Activated CD4-positive, CD25-positive, alpha-beta regulatory T cell treated with anti-CD3 and anti-CD28 coated beads, Interleukin-2, amount 50 U/mL, for 16 hours (primary cell): ENCODE measurements at places on chromosomes 5 and 9.

DNA sequence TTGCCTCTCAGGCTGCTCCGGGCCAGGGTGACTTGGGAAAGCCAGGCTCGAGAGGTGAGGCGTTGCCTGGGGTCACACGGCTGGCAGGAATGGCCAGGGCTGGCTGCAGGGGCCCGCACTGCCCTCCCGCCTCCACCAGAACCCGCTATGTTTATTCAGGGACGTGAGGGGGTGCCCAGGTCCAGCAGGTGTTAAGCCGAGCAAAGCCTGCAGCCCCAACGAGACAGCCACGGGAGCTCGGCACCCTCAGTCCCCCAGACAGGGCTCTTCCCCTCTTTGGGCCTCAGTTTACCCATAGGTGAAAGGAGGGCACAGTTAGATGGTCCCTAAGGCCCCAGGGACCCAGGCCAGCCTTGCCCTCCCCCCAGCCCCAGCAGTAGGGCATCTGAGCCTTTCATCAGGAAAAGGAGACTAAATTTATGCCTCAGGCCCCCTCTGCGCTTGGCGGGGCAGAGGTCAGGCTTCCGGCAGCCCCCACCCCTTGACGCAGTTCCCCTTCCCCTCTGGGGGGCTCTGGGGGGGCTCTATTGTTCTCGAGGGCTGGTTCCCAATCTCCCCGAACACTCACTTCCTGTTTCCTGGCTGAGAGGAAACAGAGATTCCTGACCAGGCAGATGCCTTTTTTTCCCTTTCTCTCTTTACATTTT lies 7.1 kb upstream of the EGFL7 start:
- DNase-seq: no peak

- no peak for DNase-seq
These were observed 673.9 kb upstream of the KLF4 start for GRCh38 chr9:108163321-108164005.

- DNase-seq: no peak
These were observed 120.6 kb downstream of the PRDM9 start for GRCh38 chr5:23627976-23628375.

DNA sequence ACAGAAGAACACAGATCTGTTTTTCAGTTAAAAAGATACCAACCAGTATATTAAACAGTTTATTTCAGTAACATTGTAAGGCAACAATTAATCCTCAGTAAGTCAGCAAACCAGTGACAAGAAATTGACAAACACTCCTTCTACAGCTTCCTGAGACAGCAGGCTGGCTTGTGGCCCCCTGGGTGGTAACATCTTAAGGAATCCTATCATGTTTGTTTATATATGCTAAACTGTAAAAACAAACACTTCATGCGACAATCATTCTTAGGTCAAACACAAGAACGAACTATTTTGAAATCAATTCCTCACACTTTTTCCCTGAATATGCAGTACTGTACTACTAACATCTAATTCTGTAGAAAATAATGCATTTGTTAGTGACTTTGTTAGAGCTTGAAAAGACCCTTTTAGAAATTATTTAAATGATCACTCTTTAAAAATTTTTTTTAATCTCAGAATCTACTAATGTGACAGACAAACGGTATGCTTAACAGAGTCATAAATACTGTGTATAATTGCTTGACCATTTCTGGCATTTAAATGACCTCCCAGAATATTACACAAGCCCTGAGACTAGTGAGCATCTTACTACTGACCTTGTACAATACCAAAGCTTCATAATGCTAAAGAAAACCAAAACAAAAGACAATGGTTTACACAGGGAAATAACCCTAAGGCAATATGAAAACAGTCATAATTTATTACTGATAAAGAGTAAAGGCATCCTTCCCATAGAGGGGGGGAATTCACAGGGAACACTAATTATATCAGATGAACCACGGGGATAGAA lies 48.2 kb downstream of the ERMP1 start:
- DNase-seq: no peak

GRCh38 chr5:24854350-24854749 lies 209.6 kb upstream of the CDH10 start:
- DNase-seq: no peak

DNA sequence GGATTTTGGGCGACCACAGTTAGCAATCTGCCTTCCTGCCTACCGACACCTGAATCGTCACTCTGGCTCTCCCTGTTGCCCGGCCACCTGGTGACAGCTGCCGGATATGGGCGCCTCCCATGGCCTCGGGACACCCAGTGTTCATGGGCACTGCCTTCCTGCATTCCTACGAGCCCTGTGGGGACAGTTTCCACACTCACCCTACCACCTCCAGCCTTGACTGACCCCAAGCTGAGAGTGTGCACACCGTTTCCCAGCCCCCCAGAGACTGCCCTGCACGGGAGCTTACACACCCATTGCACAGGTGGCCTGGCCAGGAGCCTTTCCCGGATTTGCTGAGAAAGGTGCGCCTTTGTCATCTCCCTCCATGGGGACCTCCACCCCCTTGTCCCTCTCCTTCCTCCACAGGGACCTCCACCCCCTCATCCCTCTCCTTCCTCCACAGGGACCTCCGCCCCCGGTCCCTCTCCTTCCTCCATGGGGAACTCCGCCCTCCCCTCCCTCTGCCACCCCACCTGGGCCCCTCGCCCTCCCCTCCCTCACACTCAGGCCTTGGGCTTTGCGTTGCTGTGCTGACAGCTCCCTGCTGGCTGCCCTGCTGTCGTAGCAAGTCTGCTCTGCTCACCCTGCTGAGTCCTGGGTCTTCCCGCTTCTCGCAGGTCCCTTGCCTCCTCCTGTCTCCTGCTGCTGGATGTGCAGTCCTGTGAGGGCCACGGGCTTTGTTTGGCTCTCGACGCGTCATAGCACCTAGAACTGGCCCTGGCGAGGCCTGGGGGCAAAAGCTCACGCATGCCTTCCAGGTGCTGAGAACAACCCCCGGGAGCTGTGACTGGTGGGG lies 48.4 kb downstream of the MRPL36 start:
- DNase-seq: no peak

DNA sequence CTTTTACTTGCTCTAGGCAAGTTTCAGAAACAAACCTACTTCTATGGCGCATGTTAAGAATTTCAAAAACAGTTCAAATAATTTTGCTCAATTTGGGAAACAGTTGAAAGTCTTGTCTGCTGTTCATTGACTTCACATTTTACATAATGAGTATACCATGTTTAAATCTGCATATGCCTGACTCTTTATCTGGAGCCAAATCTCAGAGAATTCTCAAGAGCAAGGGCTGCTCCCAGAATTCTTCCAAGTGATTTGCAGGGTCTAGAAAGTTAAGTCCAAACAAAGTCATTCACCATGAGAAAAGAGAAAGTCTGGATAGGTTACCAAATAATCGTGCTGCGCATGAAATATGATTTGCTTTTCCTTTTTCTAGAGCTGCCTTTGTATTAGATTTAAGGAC lies 160.2 kb downstream of the CHSY3 start:
- no peak for DNase-seq

- DNase-seq: no peak
These were observed 24.4 kb upstream of the SYNPO start for GRCh38 chr5:150616024-150616470.

- no peak for DNase-seq
These were observed 240.8 kb downstream of the MCTP1 start for GRCh38 chr5:95044096-95044495.

GRCh38 chr9:84823421-84824271 lies 154.1 kb downstream of the NTRK2 start:
- DNase-seq: no peak

- no peak for DNase-seq
These were observed 31.7 kb upstream of the BASP1 start for GRCh38 chr5:17185773-17186172.

DNA sequence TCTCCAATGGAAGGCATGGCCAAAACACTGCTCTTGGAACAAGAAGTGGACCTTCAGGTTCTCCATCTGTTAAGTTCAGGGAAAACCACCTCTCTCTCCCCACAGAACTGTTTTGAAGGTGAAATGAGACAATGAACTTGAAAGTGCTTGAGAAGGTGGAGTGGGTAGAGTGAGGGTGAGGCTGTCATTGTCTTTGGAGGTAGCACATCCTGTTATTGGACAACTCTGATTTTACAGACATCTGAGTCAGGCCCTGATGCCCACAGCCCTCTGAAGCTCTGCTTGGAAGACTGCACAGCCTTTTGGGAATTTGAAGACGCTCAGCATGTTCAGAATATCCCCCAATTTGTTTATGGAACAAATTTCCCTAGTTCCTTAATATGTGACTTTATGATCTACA lies 27.6 kb upstream of the TEX48 start:
- no peak for DNase-seq

GRCh38 chr5:172294831-172295230 lies 11.3 kb upstream of the UBTD2 start:
- DNase-seq: no peak

- no peak for DNase-seq
These were observed 9.3 kb downstream of the HMGXB3 start for GRCh38 chr5:150009671-150010387.

DNA sequence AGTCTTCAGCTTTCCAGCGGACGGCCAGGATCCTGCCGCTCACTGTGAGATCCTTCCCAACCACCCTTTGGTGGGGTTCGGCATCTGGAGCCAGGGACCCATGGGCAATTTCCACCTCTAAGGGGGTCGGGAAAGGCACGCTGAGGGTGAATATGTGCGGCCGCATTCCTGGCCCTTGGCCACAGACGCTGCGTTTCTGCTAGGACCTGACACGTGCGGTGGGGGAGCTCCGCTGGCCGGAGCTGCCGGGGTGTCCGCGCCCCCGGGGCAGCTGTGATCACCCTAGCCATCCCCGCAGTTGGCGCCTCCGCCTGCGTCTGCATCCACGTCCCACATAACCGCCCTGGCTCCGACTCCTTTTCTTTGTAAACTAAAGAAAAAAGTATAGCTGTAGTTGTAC lies 5.3 kb upstream of the DNAJA1 start:
- DNase-seq: no peak

DNA sequence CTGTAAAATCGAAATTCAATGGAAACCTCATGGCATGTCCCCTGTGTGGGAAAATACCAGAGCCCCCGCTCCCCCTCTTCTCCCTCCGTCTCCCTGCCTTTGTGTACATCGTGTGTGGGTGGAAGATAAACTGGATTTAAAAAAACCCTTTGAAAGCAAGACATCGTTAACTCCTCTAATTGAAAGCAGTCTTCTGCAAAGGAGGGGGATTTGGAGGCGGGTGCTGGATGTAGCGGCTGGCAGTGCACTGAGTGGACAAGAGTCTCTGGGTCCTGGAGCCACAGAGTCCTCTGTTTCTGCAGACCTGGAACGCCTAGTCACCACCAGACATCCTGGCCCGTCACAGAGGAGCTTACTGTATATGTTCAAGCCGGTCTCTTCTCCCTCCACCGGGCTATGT lies 169.4 kb downstream of the PAPPA start:
- no peak for DNase-seq

DNA sequence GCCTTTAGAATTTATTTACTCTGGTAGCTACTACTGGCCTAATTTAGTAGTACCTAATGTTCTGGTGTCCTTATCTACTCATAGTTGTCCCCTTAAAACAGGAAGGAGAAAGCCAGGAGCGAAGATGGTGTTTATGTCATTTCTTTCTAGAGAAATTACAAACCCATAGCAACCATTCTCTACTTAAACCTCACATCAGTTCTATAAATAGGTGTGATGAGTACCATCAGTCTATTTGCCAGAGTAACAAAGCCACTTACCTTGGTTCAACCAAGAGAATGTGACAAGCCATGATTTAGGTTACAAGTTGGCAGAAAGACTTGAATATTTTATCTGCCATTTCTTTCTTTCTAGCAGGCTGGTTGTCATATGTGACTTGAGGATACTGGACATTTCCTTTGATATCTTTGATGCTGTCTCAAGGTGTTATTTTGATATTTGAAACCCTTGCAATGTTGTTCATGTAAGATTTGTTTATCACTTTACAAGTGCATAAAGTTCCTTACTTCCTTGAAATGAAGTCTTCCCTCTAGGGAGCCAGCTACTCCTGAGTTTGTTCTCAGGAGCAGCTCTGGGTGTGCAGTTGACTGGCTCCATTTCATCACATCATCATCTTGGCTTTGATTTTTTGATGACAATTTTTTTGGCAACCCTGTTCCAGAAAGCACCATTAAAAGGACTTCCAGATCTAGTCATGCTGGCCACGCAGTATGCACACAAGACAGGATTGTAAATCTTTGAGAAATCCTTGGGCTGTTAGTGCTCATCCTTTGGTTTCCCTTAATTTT lies 286.8 kb downstream of the ARHGAP26 start:
- DNase-seq: no peak

GRCh38 chr5:14790220-14790619 lies 81.4 kb downstream of the ANKH start:
- no peak for DNase-seq

DNA sequence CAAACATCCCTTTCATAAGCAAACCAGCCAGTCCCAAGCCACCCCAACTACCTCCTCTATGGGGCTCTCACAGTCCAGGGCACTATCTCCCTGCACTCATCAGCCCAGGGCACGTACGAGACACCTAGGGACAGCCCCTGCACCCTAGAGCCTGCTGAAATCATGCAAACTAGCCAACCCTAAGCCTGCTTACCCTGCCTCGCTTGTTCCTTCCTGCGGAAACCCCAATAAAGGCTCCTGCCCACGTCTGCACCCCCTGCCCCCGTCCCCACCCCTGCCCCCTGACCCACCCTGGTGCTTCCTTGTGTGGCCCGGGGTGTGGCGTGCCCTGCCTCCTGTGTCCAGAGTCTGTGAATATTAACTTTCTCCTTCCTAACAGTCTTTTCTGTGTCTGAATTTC lies 135.9 kb downstream of the GADD45G start:
- DNase-seq: no peak

GRCh38 chr9:80994892-80995291 lies 694.5 kb downstream of the TLE1 start:
- no peak for DNase-seq

DNA sequence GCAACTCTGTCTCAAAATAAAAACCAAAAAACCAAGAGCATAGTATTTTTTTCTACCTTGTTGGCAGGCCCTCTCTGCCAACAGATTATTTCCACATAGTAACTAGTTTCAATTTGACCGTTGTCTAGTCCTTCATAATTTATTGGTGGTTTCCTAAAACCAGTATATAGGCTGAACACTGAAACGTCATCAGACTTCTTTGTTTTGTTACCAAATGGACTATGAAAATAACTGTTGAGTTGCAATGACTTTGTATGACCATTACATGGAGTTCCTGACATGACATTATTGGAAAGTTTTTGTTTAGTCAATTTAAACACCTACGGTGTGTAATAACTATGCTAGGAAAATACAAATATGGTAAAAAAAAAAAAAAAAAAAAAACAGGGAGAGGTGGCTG lies 1.7 kb downstream of the AGGF1 start:
- DNase-seq: no peak

DNA sequence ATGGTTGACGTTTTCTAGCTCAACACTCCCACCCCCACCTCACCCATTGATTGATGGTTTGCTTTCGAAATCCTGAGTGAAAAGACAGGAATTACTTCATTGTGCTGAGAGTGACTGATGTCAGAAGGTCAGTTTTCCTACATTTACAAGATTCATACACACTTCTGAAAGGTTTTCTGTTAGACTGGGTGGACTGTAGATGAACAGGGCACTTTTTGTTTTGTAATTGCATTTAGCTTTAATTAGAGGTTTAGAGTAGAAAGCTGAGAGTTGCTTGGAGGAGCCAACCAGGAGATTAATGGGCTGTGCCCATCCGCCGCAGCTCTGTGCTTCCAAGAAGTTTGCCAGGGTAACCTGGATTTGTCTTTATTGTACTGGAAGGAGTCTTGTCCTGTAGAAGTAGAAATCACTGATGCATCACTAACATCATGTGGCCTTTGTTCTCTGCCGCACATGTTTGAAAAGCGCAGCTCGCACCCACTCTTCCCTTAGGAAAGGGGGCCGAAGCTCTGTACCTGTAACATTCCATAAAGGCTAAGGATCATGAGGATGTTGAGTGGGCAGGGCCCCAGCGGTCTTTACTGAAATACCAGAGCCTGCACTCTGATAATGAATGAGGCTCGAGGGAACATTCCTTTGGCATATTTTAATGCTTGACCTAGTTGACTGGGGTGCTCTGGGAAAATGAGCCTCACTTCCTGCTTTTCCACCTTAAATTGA lies 267.6 kb upstream of the DMRT1 start:
- no peak for DNase-seq
